Lower leg skin (tissue), 4 donors: ENCODE measurements at places on chromosomes 2 and 18. TPM values are rescaled to one million over a fixed set of nuclear protein-coding genes. Genes with fewer than 3 reads are reported as not detected.

Gene EPAS1
- 126 TPM for total RNA-seq

Gene BOLL
- total RNA-seq, result not detected

Gene DPYSL5
- total RNA-seq, result not detected

Gene CRIM1
- 113 TPM for total RNA-seq

DNA sequence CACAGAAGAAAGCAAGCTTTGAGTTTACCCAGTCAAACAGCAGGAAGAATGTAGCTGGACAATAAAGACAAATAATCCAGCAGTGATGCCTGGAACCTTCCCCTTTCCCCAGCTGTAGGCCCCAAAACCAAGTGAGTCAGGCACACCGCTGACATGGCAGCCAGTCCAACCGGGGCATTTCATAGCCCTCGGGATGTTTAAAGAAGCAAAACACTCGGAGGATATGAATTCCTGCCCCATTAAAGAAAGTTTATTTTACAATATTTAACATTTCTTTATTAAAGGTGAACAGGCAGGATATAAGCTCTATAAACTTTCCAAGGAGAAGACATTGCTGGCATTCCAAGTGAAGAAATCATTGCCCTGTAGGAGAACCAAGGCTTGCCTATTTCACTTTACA, 507.6 kb upstream of the TNP1 start:
- DNase-seq, result no peak

GRCh38 chr2:238387332-238387731, 39.4 kb upstream of the ASB1 start:
- no peak for DNase-seq

DNA sequence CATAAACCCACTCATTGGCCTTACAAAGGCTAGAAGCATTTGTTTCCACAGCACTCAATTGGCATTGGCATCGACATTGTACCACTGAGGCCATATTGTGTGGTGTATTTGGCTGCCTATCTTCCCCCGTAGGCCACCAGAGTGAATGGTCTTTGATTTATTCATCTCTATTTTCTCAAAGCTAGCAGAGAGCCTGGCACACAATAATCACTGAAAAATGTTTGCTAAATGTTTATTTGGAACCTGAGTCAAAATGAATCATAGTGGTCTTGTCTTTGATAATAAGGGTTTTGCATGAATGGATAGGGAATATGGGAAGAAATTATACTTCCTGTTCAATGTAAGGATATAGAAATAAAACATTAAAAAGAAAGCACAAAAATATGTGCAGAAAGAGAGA, 107.3 kb upstream of the SLC8A1 start:
- DNase-seq, result no peak

DNA sequence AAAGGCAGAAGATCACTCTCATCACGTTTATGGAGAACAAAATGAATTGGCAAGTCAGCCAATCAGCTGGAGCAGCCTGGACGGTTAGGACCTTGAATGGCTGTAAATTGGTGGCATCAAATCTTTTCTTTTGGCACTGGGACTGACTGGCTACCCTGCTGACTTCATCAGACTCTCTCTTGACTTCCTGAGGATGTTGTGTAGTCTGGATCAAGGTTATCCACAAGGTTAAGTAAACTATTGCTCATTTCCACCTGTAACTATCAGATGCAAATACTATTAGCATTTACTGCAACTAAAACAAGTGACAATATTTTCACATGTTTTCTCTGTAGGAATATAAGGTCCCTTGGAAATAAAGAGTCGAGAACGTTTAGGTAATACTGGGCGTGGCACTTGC, 134.3 kb upstream of the RASGRP3 start:
- DNase-seq, result no peak

GRCh38 chr2:148531669-148532428, 112.7 kb upstream of the EPC2 start:
- no peak for DNase-seq
